H1 (cell line): ENCODE measurements at places on chromosomes 11 and 22. TPM values are rescaled to one million over a fixed set of nuclear protein-coding genes. Genes with fewer than 3 reads are reported as not detected.

Gene CLCF1
- total RNA-seq, result 0.32 and 0.57 TPM in 2 replicates

Gene MS4A8
- not detected in 2 replicates for total RNA-seq

Gene TENM4
- 7.2 and 8.8 TPM in 2 replicates for total RNA-seq

Gene CPT1A
- total RNA-seq, result 9.6 and 12.2 TPM in 2 replicates

Gene AIFM3
- total RNA-seq, result 0.86 and 1.4 TPM in 2 replicates

Gene SAA1
- not detected in 2 replicates for total RNA-seq

Gene IL18
- 0.84 and 1.1 TPM in 2 replicates for total RNA-seq

Gene NAP1L4
- 190 and 194 TPM in 2 replicates for total RNA-seq

Gene UPK3A
- total RNA-seq, result 0.35 TPM in 1 of 2 replicates, not detected in the other

Gene BLID
- total RNA-seq, result not detected in 2 replicates

Gene SLC22A9
- not detected in 2 replicates for total RNA-seq

Gene MN1
- total RNA-seq, result 4.9 and 5.2 TPM in 2 replicates

Gene TRPC6
- 0.25 and 0.39 TPM in 2 replicates for total RNA-seq

Gene GAL
- 233 and 234 TPM in 2 replicates for total RNA-seq

Gene TMEM126A
- total RNA-seq, result 33.7 and 36.2 TPM in 2 replicates

Gene SLC37A2
- 1.1 and 1.3 TPM in 2 replicates for total RNA-seq

Gene MYOD1
- total RNA-seq, result not detected in 2 replicates
